ENCODE measurements at places on chromosomes 13 and 19. TPM values are rescaled to one million over a fixed set of nuclear protein-coding genes. Genes with fewer than 3 reads are reported as not detected.

GRCh38 chr13:82010780-82011179 is 1669.9 kb upstream of the SPRY2 start:
- H3K27ac ChIP-seq: no peak overlapping the region
- no peaks in the 10 kb centered on the region for H3K27me3 ChIP-seq

DNA sequence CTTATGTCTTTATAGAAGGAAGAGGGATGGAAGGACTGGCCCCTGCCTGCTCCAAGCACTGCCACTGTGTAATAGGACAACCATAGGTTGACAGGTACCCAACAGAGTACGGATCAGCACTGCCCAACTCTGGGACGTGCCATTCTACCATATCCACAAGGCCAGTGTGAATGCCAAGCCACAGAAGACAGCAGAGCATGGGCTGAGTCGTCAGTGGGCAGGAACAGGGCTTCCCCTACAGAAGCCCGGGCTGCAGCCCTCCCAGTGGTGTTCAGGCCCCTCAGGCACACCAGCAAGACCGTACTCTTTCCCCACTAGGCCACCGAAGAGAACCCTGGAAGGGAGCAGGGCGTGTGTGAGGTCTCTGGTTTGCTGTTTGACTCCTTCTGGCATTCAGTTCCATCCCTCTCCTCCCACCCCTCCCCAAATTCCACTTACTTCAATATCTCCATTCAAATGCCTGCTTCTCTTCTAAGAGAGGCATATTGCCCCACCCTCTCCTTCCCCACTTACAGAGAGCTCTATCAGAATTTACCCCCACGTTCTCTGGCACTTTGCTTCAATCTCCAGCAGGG is 209.4 kb downstream of the FOXO1 start:
- no peak for DNase-seq
- no peak overlapping the region for H3K27ac ChIP-seq
- H3K36me3 ChIP-seq: no peaks in the 10 kb centered on the region
- peaks cover 18% of the 10 kb centered on the region for H3K4me1 ChIP-seq
- H3K4me3 ChIP-seq: no peak overlapping the region
- peaks cover 8% of the 10 kb centered on the region for H3K27me3 ChIP-seq

DNA sequence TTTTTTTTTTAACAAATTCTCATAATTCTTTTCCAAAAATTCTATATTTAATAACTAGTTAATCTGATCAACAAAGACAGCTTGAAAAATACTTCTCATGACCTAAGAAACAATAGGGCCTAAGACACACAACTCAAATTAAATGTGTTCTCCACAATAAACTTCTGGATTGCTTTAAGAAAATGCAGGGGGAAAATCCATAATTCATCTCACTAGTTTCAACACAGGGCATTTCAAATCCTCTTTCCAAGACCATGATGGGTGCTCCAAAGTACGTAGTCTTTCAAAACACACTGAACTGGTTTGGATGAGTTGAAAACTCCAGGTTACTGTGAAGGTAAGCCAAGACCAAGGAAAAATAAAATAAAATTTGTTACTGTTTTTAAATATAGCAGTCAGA is 62.6 kb downstream of the DCLK1 start:
- H3K4me3 ChIP-seq: no peak overlapping the region
- H3K27ac ChIP-seq: no peak overlapping the region
- DNase-seq: no peak
- no peaks in the 10 kb centered on the region for H3K4me1 ChIP-seq

- no peaks in the 10 kb centered on the region for H3K27me3 ChIP-seq
- no peak overlapping the region for H3K4me3 ChIP-seq
Observed at GRCh38 chr19:39385629-39386411, 5.1 kb downstream of the PAF1 start.

GRCh38 chr19:41928221-41928683 is at the start of gene ERFL:
ERFL (minus strand) TSS chr19:41928449; CDS start chr19:41912919, 15,530 bp downstream.
- peaks cover 49% of the 10 kb centered on the region for H3K27me3 ChIP-seq
- peak; percentile 95 for DNase-seq
- H3K36me3 ChIP-seq: no peaks in the 10 kb centered on the region
- peaks cover 7% of the 10 kb centered on the region for H3K4me1 ChIP-seq
- no peak within 1 kb of the TSS for H3K27ac ChIP-seq

GRCh38 chr19:15247107-15248014 is 15.1 kb upstream of the EPHX3 start:
- DNase-seq: peak; percentile 91
- H3K27ac ChIP-seq: peak overlapping the region; percentile 100
- no peaks in the 10 kb centered on the region for H3K27me3 ChIP-seq
- peaks cover 48% of the 10 kb centered on the region for H3K36me3 ChIP-seq
- peaks cover 53% of the 10 kb centered on the region for H3K4me1 ChIP-seq
- no peak overlapping the region for H3K4me3 ChIP-seq

The FEM1A gene
- 12.7 TPM for total RNA-seq

The PDE4A gene
- 5.1 TPM for total RNA-seq

- H3K36me3 ChIP-seq: no peaks in the 10 kb centered on the region
- H3K27ac ChIP-seq: no peak overlapping the region
- H3K4me3 ChIP-seq: no peak overlapping the region
- peak; percentile 58 for DNase-seq
- H3K4me1 ChIP-seq: peaks cover 14% of the 10 kb centered on the region
Observed at GRCh38 chr19:44694184-44694579, 4.8 kb upstream of the CEACAM16 start.

The MBD3L2B gene
- not detected for total RNA-seq

DNA sequence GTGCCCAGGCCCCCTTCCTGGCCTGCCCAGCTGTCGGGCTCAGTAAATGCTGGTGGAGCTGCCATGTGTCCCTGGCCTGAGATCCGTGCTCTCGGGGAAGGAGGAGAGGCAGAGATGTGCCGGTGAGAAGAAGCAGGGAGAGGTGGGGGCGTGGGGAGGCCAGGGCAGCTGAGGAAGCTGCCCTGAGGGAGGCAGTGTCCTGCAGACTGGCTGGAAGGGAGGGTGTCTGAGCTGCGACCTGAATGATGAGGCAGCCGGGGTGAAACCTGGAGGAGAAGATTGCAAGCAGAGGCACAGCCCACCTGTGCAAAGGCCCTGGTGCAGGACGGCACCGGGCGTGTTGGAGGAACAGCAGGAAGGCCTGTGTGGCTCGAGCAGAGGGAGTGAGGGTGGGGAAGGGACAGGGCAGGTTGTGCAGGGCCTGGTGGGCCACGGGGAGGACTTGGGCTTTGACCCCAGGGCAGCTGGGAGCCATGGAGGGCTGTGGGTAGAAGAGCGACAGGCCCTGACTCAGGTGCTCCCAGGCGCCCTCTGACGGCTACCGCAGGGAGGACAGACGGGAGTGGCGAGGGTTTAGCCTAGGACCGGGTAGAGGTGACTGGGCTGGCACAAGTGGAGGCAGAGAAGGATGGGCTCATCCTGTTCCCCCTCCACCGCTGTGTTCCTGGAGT is 14.0 kb upstream of the CELF5 start:
- no peak overlapping the region for H3K27ac ChIP-seq
- H3K4me3 ChIP-seq: no peak overlapping the region
- H3K27me3 ChIP-seq: no peaks in the 10 kb centered on the region
- peaks cover 15% of the 10 kb centered on the region for H3K36me3 ChIP-seq
- H3K4me1 ChIP-seq: no peaks in the 10 kb centered on the region

DNA sequence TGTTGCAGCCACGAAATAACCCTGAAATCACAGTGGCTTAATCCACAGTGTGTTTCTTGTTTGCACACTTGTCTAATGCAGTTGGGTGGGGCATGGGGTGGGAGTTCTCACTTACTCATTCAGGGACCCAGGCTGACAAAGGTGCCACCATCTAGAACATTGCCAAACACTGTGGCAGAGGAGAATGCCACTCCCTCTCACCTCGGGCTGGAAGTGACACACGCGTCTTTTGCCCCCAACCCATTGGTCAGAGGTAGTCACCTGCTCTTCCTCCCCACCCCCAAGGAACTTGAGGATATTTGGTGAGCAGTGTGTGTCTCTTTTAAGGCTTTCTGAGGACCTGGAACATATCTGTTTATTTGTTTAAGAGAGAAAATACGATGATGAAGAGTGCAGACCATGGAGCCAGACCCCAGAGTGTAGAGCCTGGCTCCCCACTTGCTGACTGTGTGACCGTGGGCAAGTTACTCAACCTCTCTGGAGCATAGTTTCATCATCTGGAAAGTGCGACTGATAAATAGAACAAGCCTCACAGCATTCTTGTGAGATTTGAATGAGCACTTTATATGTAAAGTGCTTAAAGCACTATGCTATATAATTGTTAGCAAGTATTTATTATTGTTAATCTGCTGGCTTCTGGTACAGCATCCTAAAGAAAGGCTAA is 17.4 kb downstream of the GPR183 start:
- H3K27ac ChIP-seq: no peak overlapping the region
- no peaks in the 10 kb centered on the region for H3K27me3 ChIP-seq
- no peak for DNase-seq

- peaks cover 17% of the 10 kb centered on the region for H3K36me3 ChIP-seq
- H3K4me3 ChIP-seq: no peak overlapping the region
- no peak for DNase-seq
- H3K27me3 ChIP-seq: no peaks in the 10 kb centered on the region
Observed at GRCh38 chr19:32891609-32892008, 22.0 kb upstream of the SLC7A9 start.

GRCh38 chr13:68185444-68186141 is 955.5 kb upstream of the PCDH9 start:
- no peaks in the 10 kb centered on the region for H3K27me3 ChIP-seq
- H3K4me1 ChIP-seq: no peaks in the 10 kb centered on the region
- H3K4me3 ChIP-seq: no peak overlapping the region
- no peak overlapping the region for H3K27ac ChIP-seq
- DNase-seq: no peak

DNA sequence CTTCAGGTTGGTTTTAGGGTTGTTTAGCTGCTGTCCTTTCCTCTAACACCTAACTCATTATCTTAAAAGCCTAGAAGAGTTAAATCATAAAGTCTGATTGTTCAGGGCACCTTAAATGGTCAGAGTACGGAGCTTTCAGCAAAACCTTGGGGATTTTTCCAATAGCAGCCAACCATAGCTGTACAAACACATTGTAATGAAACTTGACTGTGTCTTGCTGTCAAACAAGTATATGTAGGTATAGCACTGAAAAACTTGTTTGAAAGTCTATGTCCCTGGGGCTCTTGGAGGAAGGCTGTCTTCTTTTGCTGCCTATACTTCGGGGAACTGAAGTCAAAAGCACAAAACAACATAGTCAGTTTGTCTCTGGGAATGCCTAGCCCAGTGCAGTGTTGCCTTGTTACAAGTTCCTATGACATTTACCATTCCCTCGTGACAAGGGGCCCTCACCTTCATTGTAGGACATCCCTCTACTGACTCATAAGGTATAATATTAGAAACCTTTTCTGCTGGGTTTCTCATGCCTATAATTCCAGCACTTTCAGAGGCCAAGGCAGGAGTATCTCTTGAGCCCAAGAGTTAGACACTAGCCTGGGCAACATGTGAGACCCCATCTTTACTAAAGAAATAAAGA is 474.5 kb upstream of the NBEA start:
- no peak overlapping the region for H3K4me3 ChIP-seq
- peaks cover 5% of the 10 kb centered on the region for H3K4me1 ChIP-seq
- no peak for DNase-seq
- H3K36me3 ChIP-seq: no peaks in the 10 kb centered on the region

The SERPINE3 gene
- not detected for total RNA-seq
